ENCODE measurements at places on chromosomes 1 and 21.
A peak's percentile ranks its signal among the peaks of the same experiment; 100 is the strongest.

- DNase-seq: no peak
Observed at GRCh38 chr1:188689542-188689941, 1788.1 kb downstream of the BRINP3 start.

- no peak for DNase-seq
Observed at GRCh38 chr1:15454256-15454655, 2.3 kb upstream of the CELA2A start.

DNA sequence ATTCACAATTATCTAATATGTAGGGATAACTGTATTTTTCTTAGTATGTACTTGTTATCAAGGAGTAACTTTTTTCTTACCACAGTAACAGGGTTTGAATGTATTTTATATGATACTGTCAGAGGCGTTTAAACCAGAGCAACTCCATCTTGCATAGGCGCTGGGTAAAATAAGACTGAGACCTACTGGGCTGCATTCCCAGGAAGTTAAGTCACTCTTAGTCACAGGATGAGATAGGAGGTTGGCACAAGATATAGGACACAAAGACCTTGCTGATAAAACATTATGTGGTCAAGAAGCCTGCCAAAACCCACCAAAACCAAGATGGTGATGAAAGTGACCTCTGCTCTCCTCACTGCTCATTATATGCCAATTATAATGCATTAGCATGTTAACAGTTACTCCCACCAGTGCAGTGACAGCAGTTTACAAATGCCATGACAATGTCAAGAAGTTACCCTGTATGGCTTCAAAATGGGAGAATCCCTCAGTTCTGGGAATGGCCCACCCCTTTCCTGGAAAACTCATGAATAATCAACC, 64.8 kb downstream of the RPE65 start:
- no peak for DNase-seq

DNA sequence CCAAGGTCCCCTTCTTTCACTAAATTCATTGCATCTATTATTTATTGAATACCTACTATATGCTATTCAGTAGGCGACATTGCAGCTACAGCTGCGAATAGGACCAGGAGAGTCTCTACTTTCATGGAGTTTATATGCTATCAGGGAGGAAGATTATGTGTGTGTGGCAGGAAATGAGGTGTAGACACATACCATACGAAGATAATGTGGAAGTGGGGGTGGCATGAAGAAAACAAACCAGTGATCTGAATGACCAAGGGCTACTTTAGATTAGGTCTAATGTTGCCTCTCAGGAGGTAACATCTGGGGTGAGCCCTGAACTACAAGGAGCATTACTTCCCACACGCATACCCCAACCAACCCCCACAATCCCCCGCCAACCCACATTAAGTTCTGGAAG, 1.0 kb upstream of the PPIH start:
- DNase-seq: no peak

- DNase-seq: no peak
Observed at GRCh38 chr1:82778612-82779011, 977.9 kb downstream of the ADGRL2 start.

GRCh38 chr1:82515650-82516049, 714.9 kb downstream of the ADGRL2 start:
- no peak for DNase-seq

GRCh38 chr1:59292562-59292961, 4.3 kb upstream of the FGGY start:
- DNase-seq: no peak

DNA sequence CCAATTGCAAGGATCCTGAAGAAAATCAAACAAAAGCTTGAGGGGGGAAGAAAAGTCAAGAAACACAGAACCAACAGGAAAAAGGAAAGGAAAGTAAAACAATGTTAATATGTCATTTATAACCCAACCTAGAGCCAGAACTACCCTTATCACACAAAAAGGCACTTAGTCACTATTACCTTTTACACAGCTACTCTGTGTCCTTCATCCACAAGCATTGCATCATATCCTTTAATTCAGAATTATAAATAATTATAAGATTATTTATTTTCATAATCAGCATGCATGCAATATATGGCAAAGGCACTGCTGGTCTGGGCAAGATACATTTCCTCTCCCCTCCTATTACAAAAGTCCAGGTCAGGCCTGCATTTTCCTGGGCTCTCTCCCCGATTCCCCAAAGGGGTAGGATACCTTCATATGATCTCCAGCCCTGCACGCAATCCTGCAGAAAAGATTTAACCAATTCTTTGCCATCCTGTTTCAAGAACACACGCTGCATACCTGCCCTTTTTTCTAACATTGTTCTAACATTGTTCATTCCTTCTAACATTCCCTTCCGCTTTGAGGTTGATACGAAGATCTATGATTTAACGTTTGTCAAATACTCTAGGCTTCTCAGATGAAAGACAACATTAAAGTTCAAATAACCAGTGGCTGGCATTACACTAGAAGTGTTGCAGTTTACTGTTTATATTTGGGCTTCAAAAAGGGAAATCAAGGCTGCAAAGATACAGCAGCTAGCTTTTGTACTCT, 4.3 kb downstream of the PTPN14 start:
- no peak for DNase-seq

- no peak for DNase-seq
Observed at GRCh38 chr1:226355669-226356551, 46.9 kb upstream of the LIN9 start.

- no peak for DNase-seq
Observed at GRCh38 chr1:194968916-194969315, 1639.3 kb downstream of the KCNT2 start.

DNA sequence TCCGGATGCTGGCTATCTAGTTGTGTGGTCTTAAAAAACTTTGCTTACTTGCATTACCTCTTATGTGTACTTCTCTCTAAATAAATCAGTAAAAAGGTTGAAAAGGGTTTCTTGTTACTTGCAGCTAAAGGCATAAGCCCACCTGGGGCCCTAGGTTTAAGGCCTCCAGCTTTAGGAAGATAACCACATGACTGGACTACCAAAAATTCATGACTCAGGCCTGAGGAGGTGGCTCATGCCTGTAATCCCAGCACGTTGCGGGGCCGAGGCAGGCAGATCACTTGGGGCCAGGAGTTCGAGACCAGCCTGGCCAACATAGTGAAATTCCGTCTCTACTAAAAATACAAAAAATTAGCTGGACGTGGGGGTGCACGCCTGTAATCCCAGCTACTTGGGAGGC, 142.9 kb downstream of the APP start:
- no peak for DNase-seq

GRCh38 chr1:113021430-113022085, 51.4 kb upstream of the LRIG2 start:
- DNase-seq: no peak

DNA sequence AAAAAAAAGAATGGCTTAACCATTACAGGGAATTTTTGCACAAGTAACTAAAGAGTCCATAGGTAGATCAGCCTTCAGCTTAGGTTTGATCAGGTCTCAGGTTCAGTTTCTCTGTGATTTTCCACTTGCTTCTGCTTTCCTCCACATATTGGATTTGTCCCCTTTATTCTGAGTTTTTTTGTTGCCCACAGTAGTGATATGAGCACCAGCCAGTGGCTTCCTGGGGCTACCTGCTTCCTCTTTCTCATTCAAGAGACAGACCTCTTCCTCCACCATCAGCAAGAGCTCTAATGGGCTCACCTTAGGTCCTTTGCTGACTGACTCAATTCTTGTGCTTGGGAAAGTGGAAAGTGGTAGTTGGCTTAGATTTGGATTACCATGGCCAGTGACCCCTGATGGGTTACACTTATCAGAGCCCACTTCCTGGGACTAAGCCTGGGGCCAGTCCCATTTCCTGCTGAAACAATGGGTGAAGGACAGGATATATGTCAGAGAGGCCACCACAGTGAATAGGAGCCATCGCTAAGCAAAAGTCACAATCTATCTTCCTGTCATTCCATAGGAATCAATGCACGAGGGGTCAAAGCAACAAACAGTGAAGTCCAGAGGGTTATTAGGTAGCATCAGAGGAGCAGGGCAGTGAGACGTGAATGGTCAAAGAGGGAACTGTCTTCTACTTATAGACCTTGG, 12.8 kb upstream of the PLA2G2E start:
- DNase-seq: no peak

GRCh38 chr1:215779729-215780128, 212.6 kb downstream of the KCTD3 start:
- no peak for DNase-seq

DNA sequence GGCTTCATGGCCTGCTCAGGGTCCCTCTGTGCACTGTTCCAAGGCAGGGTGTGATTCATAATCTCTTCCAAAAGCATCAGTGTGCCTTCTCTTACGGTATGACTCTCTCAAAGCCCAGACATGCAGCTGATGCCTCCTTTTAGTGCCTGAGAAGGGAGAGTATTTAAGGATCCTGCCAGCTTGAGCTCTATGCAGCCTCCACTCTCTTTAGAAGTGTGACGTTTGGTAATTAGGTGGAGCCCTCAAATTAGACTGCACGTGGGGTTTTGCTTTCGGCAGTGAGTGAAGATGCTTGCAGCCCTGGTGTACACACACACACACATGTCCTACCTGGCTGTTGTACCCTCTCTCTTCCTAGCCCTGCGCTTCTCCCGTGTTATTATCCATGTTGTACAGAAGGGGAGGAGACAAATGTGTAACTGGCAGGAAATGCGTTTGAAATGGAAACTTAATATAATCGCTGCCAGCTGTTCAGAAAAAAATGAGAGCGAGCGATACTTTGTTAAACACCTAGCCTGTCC, 2.6 kb upstream of the C1orf174 start:
- no peak for DNase-seq

GRCh38 chr21:31459457-31459856, 115.4 kb upstream of the TIAM1 start:
- DNase-seq: no peak

- no peak for DNase-seq
Observed at GRCh38 chr1:26890467-26890796, 349 bp upstream of the GPN2 start.

- no peak for DNase-seq
Observed at GRCh38 chr1:245591346-245592188, 436.8 kb downstream of the KIF26B start.

DNA sequence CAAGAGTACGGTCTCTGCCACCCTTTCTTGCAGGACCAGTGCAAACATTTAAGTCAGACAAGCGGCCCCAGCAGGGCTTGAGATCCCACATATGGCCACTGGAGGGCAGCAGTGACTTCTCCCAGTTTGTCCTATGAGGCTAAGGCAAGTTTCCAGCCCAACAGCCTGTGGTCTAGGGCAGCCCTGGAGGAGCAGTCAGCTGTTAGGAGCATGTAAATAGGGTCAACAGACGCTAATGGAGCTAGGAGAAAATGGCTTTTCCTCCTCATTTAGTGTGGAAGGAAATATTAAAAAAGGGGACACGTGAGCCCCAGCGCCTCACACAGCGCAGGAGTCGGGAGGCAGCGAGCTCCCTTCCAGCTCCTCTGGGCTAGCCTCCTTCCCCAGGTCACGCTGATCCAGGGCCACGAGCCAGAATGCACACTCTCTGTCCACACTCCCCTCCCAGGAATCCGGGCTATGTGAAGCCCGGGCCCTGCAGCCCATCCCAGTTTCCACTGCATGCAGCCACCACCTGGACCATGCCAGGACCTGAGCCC, 95.6 kb downstream of the LAMC2 start:
- DNase-seq: peak; percentile 16

DNA sequence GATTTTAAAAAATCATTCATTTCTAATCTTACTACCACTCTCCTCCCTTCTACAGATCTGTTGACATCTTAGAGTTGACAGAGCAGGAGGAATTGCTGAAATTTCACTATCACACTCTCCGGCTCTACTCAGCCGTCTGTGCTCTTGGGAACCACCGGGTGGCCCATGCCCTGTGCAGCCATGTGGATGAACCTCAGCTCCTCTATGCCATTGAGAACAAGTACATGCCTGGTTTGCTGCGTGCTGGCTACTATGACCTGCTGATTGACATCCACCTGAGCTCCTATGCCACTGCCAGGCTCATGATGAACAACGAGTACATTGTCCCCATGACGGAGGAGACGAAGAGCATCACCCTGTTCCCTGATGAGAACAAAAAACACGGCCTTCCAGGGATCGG, 276.7 kb downstream of the ZP4 start:
- no peak for DNase-seq

DNA sequence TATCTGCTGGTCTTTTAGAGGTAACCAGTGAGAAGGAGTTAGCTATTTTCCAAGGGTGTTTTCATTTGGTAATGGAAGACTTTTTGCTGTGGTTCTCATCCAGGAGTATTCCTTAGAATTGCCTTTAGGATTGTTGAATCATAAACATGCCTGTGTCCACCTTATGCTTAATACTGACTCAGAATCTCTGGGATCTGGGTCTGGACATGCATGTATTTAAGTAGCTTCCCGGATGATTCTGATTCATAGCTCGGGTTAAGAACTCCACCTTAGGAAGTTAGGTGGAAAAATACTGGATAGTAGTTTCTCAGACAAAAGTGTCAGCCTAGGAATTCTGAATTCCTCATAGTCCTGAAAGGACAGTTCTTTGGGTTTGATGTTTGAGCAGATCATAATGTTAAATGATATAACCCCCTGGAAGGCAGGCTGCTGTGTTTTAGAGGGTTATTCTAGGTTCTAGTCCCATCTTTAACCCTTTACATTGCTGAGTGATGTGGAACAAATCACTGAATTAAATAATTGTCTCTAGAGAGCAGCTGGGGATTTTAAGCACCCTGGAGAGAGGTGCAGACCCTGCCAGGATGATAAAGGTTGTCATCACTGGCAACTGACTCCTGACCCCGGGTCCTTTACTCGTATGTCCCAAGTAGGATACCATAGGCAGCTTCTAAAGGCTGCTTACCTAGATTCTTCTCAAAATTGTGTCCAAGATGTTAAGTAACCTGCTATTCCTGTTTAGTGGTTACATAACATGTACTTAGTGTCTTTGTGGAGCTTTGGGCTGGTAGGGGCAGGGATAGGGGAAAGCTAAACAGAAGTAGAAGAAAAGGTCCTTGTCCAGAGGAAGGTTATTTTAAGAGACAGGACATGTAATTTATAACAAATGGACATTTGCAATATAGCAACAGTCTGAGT, 14.5 kb upstream of the C4BPB start:
- DNase-seq: no peak

DNA sequence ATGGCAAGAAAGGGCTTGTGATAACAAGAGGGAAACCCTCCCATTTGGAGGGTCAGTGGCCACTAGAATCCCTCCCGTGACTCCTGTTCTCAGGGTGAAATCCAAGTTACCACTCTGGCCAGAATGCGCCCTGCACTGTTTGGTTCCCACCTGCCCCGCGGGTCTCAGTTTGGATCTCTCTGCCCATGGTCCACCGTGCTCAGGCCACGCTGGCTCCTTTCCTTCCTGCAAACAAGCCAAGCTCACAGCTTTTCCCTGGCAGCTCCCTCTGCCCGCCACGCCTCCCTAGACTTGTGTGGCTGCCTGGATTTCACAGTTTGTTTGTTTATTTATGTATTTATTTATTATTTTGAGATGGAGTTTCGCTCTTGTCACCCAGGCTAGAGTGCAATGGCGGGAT, 179.5 kb upstream of the VAMP3 start:
- DNase-seq: no peak

Measured in stimulated activated CD8-positive, alpha-beta memory T cell treated with anti-CD3 and anti-CD28 coated beads, Interleukin-2, amount 100 ng/mL, for 1 hour (primary cell).